Endothelial cell of umbilical vein (primary cell): ENCODE measurements at places on chromosomes 3 and 15. TPM values are rescaled to one million over a fixed set of nuclear protein-coding genes. Genes with fewer than 3 reads are reported as not detected.

Gene TMEM207
- total RNA-seq = not detected in 2 replicates

Gene ROBO2
- 0.23 TPM in 1 of 2 replicates, not detected in the other for total RNA-seq

Gene LRRC2
- total RNA-seq = 0.39 and 0.73 TPM in 2 replicates

Gene MME
- 8.4 and 10.5 TPM in 2 replicates for total RNA-seq

Gene GOLGA8O
- 0.21 and 2.1 TPM in 2 replicates for total RNA-seq

Gene NRROS
- total RNA-seq = 14.4 and 15.6 TPM in 2 replicates
